Activated T-cell treated with anti-CD3 and anti-CD28 coated beads for 1 hour (primary cell): ENCODE measurements at places on chromosomes 4 and X.

DNA sequence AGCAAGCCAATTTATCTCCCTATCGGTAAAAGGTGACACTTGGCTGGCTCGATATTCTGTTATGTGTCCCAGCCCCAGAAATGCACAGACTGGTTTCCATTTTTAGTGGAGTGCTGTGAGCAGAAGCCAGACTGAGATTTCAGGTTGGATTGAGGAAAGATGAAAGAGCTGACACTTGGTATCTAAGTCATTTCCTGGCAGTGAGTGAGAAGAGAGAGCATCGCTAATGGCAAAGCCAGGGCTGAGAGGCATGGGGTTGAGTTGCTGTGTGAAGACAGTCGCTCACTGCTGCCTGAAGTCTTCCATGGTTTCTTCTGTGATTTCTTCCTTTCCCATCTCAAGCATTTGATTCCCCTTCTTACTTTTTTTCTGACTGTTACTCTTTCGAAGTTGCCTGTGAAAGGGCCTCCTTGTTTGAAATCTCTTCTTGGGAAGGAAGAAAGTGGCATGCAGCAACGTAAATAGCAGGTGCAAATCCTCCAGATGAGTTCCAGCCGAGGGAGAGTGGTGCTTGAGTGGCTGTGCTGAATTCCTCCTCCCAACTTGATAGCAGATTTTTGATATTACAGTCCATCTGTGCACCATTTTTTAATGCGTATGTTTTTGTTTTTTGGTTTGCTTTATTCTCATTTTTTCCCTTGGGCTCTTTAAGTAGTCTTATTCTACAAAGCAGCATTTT, 109.2 kb upstream of the LIMCH1 start:
- no peak for DNase-seq

DNA sequence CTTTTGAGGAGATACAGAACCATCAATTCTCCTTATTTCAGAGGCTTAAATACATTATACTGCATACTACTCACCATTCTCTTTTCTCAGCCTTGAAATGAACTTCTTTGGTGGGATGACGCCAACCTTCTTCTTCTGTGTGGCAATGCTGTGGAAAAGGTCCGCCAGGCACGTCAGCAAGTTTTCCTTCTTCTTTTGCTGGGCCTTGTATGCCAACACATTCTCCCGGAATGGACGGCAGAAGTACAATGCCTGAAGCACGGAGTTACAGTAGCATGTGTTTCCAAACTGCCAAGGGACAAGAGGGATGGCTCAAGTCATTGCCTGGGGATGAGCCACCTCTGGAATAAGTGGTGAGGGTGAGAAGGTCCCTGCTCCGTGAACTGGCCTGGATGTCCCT, 31.2 kb downstream of the USP46 start:
- DNase-seq: no peak

DNA sequence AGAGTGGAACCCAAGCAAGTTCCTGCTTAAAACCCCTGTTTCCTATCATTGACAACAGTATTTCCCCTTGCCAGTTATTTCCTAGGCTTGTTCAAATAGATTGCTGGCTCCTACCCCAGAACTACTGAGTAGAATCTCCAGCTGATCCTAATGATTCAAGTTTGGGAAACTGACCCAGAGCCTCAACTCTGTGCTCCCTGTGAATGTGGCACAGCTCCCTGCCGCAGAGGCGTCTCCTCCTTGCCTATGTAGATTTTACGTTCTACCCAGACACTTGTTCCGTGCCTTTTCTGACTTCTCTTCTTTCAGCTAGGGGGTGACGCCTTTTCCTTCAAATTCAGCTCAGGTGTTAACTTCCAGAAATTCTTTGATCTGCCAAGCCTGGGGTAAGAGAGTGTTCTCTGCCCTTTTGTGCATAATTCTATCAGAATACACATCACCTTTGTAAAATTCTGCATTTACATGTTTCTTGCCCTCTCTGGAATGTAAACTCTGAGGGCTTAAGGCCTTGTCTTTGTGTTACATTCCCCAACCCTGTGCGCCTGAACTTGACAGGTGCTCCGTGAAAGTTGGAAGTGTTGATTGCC, 4.4 kb downstream of the LSM6 start:
- DNase-seq: no peak

- DNase-seq: no peak
These were observed 71.8 kb downstream of the FAM13A start for GRCh38 chr4:88985088-88985773.

DNA sequence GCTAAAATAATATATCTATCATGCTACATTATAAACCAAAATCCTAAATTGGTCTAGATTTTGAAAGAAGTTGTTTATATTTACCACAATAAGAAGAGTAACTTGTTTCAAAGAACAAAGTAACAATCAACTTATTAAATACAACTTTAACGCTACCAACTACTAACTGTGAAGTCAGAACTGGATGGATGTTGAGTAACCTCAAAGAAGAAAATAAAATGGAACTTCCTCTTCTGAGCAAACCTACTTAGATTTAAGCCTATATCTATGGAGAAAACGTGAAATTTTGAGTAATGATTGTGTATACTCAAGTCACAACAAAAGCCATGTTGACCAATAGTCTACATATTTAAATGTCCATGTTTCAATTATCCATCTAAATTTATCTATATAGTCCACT, 25.7 kb downstream of the SH3RF1 start:
- DNase-seq: no peak

- no peak for DNase-seq
These were observed 11.0 kb upstream of the EIF4E start for GRCh38 chr4:98939892-98940298.

- no peak for DNase-seq
These were observed 527.2 kb upstream of the EPHA5 start for GRCh38 chr4:66197451-66197850.

DNA sequence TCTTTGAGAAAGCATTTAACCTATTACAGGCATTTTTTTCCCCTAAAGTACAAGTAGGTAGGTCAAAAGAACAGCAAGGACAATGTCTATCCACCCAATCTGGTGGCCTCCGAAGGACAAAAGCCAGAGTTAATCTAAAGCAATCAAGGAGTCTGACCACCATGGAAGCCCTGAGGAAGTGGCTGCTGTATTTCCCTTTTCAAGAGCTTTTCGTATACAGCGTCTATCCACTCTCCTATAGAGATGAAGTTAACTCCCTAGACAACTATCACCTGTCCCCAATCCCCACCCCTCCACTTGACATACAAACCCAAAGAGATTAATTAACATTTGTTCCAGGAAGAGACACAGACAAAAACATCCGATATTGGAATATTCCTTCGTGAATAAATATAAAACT, 85.5 kb downstream of the SNCA start:
- no peak for DNase-seq

DNA sequence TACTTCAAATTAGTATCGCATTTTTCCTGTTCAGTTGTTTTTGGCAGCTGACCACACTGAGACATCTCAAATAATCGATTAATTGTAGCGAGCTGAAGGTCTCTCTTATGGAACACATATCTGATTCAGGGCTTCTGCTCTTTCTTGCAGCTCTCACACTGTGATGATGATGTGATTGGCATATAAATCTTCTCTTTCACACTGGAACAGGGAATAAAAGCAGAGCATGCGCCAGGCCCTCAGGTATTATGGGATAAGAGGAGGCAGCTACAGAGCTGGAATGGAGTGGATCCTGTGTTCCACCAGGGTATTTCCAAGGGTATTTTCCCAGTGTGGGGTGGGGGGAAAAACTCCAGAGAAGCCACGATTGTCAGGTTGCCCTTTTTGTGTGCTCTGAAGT, 265.4 kb upstream of the CASK start:
- DNase-seq: no peak

DNA sequence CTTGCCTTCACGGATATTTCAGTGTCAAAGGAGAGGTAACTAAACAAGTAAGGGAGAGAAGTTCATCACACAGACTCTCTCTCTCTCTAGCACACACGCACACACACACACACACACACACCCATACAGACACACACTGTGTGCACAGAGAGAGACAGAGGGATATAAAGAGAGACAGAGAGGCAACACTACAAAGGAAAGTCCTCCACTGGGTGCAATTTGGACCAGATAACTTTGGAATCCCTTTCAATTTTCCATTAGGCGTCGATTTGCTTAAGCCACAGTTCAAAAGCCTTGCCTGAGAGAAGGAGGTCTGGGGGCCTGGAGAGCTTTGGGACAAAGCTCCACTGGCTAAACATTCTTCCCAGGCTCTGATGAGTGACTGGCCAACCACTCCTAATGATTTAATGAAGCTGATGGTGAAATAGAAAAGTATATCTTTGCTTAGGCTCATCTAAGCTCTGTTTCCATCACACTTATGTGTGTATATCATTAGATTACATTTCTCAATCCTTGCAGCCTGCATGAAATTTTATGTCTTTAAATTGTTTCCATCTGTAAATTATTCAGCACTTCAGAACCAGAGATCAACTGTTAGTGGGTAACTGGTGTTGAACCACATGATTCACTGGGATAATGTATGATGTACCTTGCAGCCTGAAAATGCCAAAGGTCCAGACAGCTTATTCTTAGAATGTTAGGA, 180.8 kb downstream of the MAGEB17 start:
- DNase-seq: no peak

DNA sequence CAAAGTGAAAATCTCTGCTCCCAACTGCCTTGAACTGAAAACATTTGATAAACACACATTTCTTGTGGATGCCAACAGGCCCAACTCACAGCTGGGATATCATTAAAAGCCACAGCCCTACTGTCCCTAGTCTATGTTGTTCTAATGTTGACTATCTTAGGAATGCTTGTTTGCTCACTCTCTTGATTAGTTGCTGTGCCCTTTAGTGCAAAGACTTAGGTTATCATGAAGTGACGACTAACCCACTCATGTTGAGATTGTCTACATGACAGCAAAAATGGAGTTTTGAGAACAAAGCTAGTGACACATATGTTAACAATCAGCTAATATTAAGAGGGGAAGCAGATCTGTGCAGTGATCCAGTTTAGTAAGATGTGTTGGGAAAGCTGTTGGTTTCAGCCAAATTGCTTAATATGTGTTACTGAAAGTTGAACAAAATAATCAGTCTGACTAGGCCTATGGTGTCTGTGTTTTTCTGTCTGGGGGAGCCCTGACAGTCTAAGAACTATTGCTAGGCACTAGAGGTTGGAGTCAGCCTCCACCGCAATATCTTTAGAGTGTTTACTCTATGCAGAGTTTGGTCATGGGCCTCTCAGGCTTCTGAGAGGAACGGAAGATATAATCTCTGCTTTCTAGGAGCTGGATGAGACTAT, 125.5 kb downstream of the ATG4A start:
- no peak for DNase-seq

DNA sequence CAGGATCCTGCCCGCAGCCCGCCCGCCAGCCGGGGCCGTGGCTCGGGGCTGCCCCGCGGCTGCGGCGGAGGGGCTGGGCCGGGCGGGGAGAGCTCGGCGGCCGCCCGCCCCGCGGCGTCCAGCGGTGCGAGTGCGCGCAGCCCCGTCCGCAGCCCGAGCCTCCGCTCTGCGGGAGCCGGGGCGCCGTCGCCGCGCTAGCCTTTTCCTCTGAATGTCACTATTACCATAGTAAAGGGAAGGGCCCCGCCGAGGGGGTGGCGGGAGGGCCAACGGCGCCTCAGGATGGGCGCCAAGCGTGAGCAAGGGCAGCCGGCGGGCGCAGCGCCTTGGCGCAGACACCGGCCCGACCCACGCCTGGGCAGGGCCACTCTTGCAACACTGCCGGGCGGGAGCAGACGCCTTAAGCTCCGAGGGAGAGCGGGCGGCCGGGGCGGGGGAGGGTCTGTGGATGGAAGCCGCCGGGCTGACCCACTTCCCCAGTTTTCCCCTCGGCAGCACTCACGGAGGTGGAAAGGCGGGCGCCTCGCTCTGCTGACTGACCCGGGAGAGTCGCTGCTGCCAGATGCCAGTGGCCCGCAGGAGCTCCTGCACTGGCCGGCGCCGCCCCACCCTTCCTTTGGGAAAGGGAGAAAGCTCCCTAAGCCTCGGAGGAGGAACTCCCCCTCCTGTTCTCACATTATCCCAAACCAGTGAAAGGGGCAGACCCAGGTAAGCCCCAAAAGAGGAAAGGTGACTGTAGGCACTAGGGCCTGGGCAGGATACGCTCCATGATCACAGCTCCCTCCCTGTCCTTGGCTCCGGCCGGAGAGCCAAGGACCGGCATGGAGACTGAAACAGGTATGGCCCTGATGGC, 329.4 kb downstream of the HNRNPD start:
- no peak for DNase-seq

- no peak for DNase-seq
These were observed 81.6 kb downstream of the KDM6A start for GRCh38 chrX:44954562-44954961.

- DNase-seq: no peak
These were observed 49.6 kb downstream of the KLF8 start for GRCh38 chrX:56281789-56282188.

DNA sequence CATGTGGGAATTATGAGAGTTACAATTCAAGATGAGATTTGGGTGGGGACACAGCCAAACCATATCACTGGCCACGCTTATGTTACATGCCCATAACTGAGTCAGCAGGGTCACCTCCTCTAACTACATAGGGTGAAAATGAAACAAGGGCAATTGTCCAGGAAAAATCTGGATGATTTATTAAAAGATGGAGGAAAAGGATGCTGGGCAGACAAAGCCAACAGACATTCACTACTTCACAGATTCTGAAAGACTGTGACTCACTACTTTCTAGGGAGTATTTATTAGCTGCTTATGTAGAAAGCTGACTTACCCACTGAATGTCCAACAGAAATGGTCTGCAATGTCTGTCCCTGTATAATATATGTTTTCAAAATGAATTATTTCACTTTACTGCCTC, 72.4 kb downstream of the APBB2 start:
- no peak for DNase-seq

DNA sequence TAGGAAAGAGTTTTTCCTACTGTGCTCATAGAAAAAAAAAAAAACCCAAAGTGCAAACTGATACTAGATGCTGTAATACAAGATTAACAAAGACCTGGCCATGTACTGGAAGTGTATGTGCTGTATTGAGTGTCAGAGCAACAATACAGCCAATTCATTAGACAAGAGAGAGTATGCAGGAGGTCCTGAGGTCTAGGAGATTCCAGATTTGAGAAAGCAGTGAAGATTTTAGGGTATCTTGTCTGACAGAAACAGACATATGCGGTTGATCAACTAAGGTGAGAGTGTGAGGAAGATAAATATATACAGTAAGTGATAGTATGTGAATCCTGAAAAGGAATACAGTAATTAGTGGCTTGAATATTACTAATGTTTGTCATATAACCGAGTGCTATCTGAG, 3.0 kb downstream of the GPR174 start:
- DNase-seq: no peak

DNA sequence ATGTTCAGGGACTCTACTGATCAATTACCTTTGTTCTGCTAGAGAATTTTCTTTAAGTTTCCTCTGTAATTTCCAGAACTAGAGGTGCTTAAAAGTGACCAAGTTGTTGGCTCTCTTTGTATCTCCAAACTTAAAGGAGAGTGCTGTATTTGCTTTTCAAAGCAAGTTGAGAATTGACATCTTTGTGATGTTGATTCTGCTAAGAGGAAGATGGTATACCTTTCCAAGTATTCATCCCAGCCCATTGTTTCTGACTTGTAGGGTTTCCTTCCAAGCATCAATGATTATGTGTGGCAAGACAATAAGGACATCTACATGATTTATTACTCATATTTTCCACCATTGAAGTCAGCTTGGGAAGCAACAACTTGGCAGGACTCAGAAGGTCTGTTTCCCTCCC, 190.6 kb downstream of the GC start:
- no peak for DNase-seq
